NCI-H345 (cell line): ENCODE measurements at places on chromosomes 1 and 21.

DNA sequence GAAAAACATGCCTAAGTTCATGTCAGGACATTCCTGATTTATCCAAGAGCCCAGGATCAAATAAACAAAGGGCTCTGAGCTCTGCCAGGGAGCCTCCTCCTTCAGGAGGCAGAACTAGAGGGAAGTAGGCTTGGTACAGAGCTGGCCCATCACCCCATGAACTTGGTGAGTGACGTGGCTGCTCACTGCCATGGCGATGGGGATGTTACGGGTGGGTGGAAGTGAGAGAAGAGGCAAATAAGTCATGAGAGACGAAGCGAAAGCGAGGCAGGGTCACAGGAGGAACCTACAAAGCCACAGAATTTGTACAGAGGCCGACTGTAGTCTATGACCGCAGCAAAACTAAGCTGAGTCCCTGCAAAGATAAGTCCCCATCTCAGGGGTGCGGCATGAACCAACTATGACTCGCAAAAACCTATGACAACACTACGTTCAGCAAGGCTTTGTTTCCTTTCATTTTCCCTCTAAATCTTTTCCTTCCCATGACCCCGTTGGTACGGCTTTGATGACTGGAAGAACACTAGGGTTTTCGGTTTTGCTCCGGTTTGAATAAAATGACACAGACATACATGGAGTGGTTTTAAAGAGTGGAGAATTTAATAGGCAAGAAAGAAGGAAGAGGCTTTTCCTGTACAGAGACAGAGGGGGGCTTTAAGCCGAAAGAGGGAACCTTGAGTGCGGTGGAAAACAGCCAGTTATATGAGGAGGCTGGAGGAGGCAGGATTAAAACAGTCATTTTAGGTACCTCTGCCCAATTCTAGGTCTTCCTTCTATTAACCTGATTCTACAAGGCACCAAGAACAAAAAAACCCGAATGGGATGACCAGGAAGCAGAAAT, 74.1 kb downstream of the CD46 start:
- no peak for DNase-seq

DNA sequence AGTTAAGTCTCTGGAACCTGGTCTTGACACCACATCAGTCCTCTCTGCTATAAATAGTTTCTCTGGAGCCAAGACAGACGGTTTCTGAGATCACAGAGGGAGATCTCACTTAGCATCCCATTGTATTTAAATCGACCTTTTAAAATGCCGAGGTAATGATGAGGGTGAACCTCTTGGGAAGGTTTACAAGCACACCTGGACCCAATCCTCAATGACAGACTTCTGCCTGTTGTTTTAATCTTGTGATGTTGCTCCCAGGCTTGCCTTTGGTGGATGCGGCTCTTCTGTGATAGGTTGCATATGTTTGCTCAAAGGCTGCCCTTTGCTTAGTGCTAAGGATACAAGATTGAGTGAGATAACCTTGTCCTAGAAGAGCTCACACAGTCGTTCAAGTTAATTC, 104.6 kb upstream of the L1TD1 start:
- no peak for DNase-seq

DNA sequence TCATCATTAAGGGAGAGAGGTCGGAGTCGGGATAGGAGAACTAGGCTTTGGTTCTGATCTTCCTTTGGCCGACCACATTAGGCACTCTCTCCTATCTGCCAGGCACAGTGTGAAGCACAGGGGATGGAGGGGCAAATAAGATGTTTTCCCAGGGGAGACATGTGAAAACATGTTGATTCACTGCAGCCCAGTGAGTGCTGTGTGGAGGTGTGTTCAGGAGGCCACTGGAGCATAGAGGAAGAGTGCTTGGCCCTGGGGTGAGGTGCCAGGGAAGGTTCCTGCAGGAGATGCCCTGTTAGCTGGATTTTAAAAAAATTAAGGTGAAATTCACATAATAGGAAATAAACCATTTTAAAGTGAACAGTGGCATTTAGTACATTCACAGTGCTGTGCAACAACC, 3.7 kb downstream of the VANGL2 start:
- DNase-seq: no peak

DNA sequence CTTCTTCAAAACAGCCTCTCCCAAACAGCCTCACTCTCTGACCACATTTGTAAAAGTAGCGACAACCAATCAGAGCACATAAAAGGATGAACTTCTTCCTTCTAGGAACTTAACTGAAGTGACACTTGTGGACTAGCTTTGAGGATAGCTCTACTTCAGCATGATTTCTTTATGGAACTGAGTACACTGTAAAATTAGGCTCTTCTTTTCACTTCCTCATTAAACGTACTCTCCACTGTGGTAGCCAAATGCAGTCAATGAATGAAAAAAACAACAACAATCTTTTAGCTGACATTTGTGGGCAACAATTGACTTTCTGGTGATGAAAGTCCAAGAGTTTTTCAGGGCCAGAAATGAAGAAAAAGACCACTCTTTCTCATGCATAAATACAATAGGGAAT, 9.6 kb downstream of the LRRC53 start:
- no peak for DNase-seq

DNA sequence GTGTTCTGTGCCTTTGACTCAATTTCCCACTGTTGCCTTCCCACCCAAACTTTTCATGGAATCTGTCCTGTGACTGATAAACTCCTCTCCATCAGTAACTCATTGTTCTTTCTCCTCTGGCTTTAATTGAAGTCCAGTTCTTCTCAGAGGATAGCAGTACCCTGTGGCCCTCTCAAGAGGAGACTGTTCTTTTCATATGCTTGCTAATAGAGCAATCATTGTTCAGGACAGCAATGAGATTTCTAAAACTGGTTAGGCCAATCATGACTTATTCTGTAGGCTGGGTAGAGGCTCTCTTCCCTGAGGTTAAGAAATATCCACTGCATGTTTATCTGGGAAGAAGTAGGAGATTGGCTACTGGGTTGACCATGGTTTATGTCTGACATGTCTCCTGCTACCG, 98.8 kb downstream of the CHD1L start:
- no peak for DNase-seq

GRCh38 chr21:41933313-41934079, 20.3 kb downstream of the C2CD2 start:
- no peak for DNase-seq

GRCh38 chr1:226606311-226607267, 58.0 kb downstream of the STUM start:
- DNase-seq: no peak

DNA sequence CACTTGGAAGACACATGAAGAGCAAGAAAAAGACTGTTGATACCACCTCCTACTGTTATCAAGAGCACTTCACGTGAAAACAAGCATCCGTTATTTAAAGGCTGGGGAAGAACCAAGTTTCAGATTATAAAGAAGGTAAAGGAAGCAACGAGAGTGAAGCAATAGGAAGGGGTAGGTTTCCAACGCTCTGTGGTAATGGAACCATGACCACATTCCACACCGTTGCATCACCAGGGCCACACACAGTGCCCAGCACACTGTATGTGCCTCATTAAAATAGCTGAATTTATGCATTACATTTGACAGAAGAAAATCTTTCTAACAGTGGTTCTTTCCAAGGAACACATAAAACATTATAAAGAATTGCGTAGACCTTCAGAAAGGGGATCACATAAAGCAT, 435.8 kb downstream of the MRPL39 start:
- no peak for DNase-seq

DNA sequence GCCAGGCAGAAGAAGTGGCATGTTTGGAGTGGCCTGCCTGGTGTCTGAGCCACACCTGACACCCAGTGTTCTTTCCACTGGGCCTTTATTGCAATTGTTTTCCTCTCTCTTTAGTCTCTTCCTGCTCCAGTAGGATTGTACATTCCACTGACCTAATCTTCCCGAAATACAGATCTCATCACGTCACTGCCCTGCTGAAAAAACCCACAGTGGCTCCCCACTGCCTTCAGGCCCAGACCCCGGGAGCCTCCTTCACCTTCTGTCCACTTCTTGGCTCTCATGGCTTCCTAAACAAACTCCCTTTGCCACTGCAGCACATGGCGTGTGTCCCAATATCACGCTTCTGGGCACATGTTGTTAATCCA, 25.3 kb upstream of the ATP5PO start:
- DNase-seq: no peak

GRCh38 chr1:93255222-93256079, 74.9 kb downstream of the CCDC18 start:
- no peak for DNase-seq
